ENCODE measurements at places on chromosomes 2 and 18. TPM values are rescaled to one million over a fixed set of nuclear protein-coding genes. Genes with fewer than 3 reads are reported as not detected.

- no peak for DNase-seq
Measured at GRCh38 chr2:132276571-132276981, 114.8 kb upstream of the ANKRD30BL start.

- DNase-seq, result no peak
Measured at GRCh38 chr2:120589771-120590608, 145.7 kb upstream of the GLI2 start.

- no peak for DNase-seq
Measured at GRCh38 chr2:239381709-239382134, 19.1 kb downstream of the HDAC4 start.

DNA sequence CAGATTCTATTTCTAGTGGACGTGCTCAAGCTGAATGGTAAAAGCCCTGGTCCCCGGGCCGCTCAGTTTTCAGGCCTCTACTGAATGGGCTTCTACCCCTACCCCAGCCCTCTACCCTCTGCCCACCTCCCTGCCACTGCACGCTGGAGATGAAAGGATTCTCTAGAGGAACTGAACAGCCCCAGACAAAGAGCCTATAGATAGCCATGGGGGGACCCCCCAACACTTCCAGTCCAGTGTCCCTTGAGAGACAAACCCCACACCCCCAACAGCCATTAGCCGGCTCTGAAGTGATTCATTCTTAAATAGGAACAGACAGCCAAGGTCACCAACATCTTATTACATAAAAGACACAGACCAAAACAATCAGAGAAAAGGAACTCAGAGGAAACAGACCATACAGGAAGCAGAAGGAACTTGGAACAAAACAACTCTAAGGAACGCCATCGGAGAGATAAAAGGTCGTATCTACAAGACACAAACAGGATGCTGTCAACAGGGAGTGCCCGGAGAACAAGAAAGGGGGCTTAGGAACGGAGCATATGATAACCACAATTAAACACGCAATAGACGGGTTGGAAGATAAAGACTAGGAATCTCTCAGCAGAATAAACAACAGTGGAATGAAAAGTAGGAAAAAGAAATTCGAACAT is 23.5 kb downstream of the TMEM37 start:
- no peak for DNase-seq

DNA sequence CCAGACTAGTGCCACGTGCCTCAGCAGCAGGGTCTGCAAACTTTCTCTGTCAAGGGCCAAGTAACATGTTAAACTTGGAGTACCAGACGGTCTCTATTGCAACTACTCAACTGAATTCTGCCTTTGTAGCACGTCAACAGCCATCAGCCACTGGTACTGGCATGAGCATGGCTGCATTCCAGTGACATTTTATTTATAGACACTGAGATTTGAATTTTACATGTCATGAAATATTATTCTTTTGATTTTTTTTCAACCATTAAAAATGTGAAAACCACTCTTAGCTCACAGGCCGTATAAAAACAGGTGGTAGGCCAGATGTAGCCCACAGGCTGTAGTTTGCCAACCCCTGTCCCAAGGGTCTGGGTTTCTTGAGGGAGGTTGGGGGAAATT is 199.7 kb downstream of the TPGS2 start:
- DNase-seq, result no peak

MC5R gene
- not detected for total RNA-seq

DIS3L2 gene
- total RNA-seq, result 14.1 TPM

DNA sequence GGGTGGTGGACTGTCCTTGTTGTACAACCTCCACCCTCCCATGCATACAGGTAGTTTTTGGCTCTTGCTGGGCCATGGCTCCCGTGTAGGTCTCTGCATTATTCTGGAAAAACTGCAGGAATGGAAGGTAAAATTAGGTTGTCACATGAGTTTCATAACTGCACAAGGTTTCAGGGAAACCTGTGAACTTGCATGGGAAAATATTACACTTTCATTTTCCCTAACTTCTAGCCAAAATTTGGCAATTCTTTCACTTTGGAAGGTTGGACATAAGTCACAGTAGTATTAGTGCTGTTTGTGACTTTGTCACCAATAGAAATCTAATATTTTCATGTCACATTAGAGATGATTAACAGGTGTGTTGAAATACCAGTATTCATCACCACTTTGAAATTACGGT is 118.1 kb upstream of the MGAT5 start:
- DNase-seq, result no peak

- no peak for DNase-seq
Measured at GRCh38 chr2:172409042-172409441, 18.3 kb upstream of the ITGA6 start.

MC2R gene
- total RNA-seq, result not detected

DNA sequence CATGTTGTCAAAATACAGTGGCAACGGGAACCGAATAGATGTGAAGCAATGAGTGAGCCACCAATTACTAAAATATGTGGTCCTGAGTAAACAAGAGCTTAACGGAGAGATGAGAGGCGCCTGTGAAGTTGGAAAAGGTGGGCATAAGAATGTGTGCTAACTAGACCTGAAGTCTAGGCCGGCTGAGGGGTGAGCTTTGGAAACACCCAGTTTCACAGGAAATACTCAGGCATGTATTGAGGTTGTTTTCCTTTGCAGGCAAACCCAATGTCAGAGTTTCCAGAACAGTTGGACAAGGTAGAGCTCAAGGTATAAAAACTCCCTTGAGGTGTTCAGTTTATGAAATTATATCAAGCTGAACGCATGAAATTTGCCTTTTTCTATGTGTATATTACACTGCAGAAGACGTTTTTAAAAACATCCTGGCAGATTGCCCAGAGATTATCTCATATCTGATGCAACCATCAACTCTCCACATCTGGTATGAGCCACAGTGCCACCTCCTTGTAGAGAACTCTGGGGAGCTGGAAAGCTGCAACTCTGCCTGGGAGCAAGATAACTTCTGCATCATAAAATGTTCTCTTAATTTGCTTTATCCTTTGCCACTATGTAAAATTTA is 3.9 kb upstream of the WDSUB1 start:
- DNase-seq, result no peak

OXER1 gene
- total RNA-seq, result 29.7 TPM

ALPP gene
- total RNA-seq, result 0.20 TPM

DNA sequence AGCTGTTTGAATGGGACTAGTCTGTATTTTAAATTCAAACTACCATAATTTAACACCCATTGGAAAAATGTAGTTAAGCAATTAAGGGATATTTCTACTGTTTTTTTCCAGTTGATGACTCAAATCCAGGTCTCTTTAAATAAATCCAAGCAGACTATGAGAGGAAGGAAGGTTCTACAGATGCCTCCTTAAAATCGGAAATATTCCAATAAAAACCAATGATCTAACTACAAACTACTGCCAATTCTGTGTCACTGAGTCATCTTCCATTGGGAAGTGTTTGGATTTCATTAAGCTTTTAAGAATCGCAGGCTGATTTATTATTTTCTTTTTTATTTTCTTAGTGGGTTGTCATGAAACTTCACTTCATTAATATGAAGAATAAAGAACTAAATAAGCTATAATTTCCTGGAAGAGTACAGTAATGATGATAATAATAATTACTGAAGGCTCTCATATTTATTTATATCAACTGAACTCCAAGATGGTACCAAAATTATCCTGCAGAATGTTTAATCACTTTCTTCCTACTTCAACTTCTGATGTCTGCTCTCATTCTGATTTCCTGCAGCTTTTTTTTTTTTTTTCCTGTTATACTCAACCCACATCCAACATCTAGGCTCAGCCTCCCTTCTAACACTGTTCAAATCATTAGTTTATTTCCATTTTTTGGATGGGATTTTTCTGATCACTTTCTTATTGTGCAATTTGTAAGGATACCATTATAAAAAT is 166.3 kb upstream of the FN1 start:
- DNase-seq, result no peak

DNA sequence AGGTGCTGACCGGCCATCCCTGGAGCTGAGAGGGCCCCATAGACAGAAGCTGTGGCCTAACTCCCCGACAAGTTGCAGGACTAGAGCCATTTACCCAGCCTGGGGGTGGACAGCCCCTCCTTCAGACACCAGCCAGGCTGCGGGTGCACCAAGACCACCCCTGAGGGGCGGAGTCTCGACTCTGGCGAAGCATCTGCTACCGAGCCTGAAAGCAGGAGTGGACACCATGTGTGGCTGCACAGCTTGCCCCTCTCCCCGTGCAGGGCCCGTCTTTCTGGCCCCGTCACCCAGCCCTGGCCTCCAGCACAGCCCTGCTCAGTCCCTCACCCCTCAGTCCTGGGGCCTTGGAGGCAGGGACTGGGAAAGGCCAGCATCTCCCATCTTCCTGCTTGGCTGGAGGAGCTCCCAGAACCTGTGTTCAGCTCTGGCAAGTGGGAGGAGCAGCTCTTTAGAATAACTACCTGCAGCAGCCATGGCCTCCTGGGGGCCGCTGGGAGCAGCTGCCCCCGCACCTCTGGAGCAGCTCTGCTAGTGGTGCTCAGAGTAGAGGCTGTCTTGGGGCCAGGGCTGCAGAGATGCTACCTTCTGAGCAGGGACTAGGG is 275.8 kb downstream of the NDUFA10 start:
- no peak for DNase-seq

- no peak for DNase-seq
Measured at GRCh38 chr2:30985493-30986230, 152.6 kb downstream of the GALNT14 start.

LAMA1 gene
- total RNA-seq, result 0.33 TPM

DNA sequence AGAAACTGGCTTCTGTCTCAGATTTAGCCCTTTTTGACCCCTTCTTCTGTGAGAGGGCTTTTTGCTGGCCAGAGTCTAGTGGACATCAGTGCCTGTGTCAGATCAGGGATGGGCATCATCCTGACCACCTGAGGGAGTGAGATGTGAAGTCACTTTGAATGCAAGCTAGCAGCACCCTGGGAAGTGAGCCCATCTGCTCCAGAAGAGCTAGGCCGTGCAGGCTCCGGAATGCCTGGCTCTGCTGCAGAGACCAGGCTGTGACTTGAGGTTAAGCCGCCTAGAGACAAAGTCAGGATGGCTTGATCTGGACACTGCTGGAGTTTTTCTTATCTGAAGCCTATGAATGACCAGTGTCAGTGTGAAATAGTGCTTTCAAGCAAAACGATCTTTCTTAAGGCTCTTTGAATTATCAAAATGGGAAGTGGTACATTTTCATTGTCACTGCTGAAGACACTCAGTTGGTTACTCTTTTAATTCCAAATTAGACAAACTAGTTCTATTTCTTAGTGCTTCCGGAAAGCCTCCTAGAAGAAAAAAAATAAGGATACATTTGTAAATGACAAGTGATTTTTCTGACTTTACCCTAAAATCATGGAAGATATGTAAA is 20.8 kb downstream of the DGUOK start:
- DNase-seq, result no peak

FMNL2 gene
- total RNA-seq, result 3.4 TPM

GRCh38 chr18:75129717-75130477 is 79.0 kb downstream of the PTGR3 start:
- no peak for DNase-seq

DNA sequence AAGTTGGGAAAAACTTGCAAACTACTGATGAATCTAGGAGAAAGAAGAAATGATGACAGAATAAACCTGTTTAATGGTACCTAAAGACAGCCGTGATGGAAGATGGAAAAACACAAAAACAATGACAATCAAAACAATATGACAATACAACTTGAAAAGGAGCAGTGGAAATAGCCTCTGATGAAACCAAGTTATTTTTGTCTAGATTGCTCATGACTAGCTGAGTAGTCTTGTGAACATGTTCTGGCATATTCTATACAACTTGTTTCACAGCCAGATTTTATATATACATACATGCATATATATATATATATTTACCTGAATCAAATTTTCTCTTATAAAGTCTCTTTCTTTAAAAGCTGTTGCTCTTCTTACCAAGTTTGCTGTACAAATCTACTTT is 439.1 kb downstream of the TGIF1 start:
- no peak for DNase-seq

DNA sequence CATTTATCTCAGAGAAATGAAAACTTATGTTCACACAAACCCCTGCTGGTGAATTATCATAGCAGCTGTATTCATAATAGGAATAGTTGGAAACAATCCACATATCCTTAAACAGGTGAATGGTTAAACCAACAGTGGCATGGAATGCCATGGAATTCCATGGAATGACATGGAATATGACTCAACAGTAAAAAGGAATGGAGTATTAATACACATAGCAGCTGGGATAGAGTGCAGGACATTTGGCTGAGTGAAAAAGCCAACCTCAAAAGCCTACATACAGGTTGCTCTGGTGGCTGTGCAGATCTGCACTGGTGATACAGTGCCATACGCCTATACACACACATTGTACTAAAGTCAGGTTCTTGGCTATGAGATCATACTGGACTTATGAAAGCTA is 69.5 kb downstream of the FAM168B start:
- DNase-seq, result no peak

DNA sequence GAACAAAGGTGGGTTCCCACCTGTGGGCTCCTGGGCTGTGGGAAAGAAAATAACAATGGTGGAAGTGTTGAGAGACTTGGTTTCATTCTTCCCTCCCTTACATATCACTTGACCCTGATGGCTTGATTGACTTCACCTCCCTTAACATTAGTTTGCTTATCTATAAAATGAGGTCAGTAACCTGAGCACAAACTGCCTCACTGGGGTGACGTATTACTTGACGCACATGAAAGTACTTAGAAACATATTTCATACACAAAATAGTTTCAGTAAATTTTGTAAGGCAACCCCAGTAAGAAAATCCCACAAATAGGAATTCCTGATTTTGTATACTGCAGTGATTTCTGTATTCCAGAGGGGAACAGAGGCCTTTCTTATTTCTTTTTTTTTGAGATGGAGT is 29.4 kb upstream of the LPIN2 start:
- no peak for DNase-seq

DNA sequence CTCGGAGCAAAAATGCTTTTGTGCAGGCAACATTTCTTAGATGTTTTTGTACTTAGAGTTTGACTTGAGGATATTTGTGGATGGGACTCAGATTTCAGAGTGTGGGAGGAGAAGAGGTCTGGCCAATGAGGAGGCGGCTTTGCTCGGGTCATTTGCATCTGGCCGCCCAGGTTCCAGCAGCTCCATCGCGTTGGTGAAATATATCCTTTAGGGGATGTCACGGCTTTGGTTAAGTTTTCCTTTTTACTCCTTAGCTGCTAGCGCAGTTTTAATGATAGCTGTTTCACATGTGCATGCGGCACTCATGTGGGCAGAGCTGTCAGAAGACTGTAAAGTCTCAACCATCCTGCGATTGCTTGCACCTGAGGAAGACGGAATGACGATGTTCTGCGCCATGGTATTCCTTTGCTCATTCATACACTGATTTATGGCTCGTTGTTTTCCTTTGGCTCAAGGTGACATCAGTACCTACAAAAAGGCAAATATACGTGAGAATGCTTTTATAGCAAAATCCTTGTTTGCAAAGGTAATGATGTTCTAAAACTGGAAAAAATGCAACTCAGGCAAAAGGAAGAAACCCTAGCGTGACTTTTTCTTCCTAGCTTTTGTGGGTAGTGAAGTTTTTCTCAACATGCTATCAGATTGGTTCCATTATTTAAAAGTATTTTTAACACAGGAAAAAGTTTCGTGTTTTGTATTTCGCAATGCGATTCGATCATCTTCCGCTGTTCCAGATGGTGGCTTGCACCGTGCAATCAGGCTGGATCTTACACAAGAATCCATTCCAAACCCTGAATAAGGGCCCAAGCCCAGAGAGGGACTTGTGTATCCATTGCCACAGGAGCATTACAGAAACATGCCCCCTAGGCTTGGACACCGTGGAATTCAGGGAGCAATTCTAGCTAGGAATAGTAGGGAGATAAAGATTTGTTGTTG is 70.5 kb upstream of the ZNF516 start:
- no peak for DNase-seq

GRCh38 chr2:54572262-54572635 is 116.1 kb downstream of the SPTBN1 start:
- DNase-seq, result no peak

GRCh38 chr18:8654503-8655451 is 45.5 kb downstream of the RAB12 start:
- DNase-seq, result no peak

- DNase-seq, result no peak
Measured at GRCh38 chr2:101720732-101721131, 23.2 kb downstream of the MAP4K4 start.
